Head of caudate nucleus (tissue), 42 donors: ENCODE measurements at places on chromosomes 5 and 9.

GRCh38 chr9:33248606-33249005 lies 8.6 kb downstream of the SPINK4 start:
- DNase-seq = no peak

- DNase-seq = no peak
These were observed 245.8 kb downstream of the TLE4 start for GRCh38 chr9:79817438-79818004.

DNA sequence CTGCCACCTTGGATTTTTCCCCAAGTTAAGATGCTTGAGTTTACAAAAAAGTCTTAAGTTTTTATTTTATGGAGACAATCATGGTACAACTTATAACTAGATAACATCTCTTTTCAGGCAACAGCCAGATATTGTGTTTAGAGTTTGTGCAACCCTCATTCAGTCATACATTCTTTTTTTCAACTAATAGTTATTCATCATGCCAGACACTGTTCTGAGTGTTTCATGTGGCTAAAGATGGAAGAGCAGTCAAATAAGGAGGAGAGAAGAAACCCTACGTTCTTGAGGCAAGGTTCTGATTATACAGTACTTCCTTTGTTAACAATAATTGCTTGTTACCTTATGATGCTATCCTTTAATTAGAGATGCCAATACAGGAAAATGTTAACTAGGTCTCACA lies 42.1 kb upstream of the ZNF462 start:
- DNase-seq = no peak

- DNase-seq = no peak
These were observed 314.6 kb upstream of the KIF2A start for GRCh38 chr5:61991430-61991829.

DNA sequence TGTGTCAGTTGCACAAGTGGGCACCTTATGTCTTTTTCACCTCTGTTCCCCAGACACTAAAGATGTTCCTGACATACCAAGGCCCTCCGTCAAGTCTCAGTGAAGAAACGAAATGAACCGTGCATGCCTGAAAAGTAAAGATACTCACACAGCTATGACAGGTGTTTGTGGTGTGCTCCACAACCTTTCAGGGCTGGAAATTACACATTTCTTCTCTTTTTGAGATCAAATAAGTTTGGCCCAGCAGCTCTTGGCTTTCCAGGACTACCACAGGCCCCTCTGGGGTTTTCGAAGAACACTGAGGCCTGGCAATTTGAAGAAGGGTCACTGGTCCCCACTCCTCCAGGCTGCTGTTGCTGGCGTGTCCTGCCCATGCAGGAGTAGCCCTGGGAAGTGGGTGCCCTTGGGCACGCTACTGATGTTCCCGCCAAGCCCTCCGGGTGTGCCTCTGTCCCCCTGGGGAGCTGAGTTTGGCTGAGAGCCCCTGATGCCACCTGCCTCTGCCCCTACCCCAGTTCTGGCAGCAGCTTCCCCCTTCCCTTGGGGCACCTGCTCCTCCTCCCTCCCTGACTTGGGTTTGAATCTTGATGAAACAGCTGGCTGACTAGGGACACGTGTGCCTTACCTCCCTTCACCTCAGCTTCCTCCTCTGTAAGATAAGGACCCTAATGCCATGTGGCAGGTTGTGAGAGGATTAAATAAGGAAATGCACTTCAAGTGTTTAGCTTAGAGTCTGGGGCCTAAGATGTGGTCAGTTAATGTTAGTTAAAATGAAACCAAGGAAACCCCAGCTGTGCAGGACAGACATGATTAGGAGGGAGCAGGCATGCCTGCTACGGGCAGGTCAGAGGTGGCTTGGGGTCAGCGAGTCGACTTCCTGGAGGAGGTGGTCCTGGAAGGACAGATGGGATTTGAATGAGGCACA lies 49.1 kb upstream of the GADD45G start:
- DNase-seq = no peak

- no peak for DNase-seq
These were observed 6.4 kb upstream of the SLC2A8 start for GRCh38 chr9:127390563-127390962.

GRCh38 chr5:125424402-125425141 lies 678.1 kb upstream of the ZNF608 start:
- no peak for DNase-seq

GRCh38 chr5:83406906-83407305 lies 64.6 kb upstream of the VCAN start:
- DNase-seq = no peak

- no peak for DNase-seq
These were observed 126.4 kb downstream of the KCNIP1 start for GRCh38 chr5:170630226-170630625.

DNA sequence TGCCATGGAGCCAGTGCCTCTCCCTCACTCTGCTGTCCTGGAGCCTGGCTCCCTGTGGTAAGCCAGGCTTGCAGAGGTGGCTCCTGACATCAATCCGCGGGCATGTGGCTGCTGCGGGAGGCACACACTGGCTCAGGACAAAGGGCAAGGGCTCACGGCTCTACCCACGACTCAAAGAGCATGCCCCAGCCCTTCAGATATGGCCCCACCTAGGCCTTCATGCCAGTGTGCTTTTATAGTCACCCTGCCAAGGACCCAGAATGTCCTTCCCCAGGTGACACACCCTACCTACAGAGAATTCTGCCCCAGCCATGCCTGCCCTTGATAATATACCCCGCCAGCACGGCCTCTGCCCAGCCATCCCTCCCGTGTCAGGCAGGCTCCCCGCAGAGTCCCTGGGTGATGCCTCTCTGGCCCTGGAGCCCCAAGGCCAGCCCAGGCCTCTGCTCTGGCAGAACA lies 1.6 kb downstream of the MGAT4B start:
- no peak for DNase-seq

DNA sequence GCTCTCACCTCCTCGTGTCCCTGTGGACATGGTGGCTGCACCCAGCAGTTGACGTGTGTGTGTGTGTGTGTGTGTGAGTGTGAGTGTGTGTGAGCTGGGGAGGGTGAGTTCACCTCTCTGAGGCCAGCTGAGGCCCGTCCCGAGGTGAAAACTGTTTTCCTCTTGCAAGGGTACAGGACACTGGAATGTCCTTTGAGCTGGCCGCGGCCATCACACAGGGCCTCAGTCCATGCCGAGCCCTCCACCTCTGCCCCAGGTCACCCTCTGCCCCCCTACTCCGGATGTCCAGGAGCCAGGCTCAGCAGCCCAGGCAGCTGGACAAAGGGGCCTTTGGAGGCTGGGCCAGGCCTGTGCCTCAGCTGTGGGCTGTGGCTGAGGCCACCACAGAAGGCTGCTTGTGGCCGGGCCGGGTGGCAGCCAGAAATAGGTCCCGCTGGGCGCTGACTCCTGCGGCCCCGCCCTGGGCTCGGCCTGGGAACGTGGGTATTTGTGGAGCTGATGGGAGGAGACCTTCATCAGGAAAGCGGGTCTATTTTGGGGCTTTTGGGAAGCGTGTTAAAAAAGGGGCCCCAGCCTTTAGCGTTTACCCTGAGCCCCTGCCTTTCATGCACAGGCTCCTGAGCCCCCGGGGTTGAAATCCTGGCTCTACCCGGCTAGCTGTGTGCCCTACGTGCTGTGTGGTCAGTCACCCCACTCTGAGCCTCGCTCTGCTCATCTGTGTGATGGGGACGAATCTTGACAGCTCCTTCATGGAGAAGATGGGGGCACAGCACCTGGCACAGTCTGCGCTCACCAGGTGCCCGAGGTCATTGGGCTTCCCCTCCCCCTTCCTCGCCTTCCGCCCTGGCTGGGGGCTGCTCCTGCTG lies 75.1 kb upstream of the IER5L start:
- DNase-seq = peak; percentile 67

DNA sequence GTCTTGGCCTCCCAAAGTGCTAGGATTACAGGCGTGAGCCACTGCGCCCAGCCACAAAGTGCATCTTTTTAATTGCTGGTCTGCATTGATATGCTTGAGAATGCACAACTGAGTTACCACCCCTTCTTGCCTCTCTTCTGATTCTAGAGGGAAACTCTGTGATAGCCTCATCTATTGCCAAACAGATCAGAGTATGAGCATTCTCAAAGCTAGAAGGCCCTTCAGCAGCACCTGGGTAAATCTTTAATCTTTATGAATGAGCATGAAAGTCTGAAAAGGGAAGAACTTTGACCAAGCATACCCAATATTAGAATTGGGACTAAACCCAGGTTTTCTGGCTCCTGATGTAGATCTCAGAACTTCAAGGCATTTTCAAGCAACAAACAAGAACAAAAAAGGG lies 298.3 kb upstream of the TNC start:
- DNase-seq = no peak

- no peak for DNase-seq
These were observed 156.4 kb downstream of the GABBR2 start for GRCh38 chr9:98552331-98552730.

- no peak for DNase-seq
These were observed 14.0 kb downstream of the MYOZ3 start for GRCh38 chr5:150675069-150675468.

GRCh38 chr9:98008764-98009163 lies 25.6 kb downstream of the ANP32B start:
- no peak for DNase-seq

DNA sequence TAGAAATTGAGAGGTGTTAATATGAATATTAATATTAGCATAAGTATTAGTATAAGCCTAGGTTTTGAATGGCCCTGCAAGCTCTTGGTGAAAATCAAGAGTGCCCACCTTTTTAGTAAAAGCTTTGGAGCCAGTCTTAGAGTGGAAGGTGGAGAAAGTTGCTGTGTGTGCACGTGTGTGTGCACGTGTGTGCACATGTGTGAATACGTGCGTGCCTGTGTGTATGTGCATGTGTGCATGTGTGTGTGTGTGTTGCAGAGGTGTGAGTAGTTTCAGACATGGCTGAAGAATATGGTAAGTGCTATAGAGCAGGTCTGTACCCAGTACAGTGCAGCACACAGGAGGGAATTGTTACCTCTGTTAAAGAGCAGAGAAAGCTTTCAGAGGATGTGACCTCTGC lies 74.3 kb downstream of the BOD1 start:
- no peak for DNase-seq

DNA sequence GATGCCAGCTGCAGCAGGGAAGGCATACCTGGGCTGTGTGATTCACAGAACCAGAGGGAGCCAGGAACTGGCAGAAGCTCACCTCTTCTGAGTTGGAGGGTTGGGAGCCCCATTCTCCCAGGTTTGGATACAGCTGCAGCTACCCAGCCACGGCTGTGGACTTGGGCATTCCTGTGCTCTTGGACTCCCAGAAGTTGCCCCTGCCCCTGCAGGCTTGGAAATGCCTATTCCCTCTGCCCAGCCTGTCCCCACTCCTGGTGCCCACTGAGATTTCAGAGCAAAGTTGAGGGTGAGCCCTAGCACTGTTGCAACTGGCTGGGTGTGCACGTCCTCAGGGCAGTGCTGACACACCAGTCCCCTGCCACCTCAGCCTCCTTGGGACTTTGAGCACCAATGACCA lies 489.7 kb downstream of the SLCO4C1 start:
- no peak for DNase-seq

GRCh38 chr9:127104581-127105311 lies 17.7 kb downstream of the ANGPTL2 start:
- DNase-seq = no peak

- no peak for DNase-seq
These were observed 156.7 kb downstream of the SYK start for GRCh38 chr9:90958328-90958727.

DNA sequence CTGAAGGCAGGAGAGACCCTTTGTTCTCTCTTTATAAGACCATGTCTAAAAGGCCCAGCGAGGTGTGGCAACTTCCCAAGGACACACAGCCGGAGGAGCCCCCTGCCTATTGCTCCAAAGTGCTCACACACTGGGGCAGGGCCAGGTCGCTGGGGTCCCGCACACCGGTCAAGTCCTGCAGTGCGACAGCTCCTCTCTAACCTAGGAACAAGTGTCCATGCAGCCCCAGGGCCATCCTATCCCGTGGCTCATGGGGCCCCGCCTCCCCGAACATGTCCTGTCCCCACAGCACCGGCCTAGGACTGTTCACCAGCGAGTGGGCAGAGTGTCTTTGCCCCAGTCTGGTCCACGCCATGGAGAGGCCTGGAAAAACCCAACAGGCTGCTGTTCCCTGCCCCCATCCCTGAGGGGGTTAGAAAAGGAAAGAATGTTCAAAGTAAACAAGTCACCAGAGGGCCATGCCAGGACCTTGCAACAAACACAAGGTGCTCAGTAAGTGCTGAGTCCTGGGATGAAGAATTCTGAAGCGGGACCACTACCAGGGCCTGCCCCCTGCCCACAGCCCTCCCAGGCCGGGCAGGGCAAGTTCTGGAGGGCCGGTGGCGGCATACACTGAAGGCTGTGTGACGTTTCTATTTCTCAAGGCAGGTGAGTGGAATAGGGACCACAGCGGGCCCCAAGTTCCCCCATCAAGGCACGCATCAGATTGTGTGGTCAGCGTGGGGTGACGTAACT lies 938 bp downstream of the NINJ1 start:
- DNase-seq = no peak

- peak; percentile 42 for DNase-seq
These were observed 779 bp downstream of the FAM13B start for GRCh38 chr5:138032028-138032571.

DNA sequence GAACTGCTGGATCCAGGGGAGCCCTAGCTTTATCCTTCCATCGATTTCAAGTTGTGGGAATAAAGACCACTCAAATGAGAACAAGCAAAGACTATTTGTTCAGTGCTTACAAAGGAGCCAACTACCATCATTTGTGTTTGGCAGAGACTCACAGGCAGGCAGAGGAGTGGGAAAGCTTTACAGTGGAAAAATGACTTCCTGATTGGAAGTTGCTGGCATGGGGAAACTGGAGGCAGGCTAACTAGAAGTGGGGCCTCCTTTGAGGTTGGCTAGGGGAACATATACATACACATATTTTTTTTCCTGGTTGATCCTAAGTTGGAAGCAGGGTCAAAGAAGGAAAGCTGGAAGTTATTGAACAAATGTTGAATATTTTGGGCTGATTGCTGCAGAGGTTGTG lies 121.7 kb downstream of the ACTBL2 start:
- no peak for DNase-seq

DNA sequence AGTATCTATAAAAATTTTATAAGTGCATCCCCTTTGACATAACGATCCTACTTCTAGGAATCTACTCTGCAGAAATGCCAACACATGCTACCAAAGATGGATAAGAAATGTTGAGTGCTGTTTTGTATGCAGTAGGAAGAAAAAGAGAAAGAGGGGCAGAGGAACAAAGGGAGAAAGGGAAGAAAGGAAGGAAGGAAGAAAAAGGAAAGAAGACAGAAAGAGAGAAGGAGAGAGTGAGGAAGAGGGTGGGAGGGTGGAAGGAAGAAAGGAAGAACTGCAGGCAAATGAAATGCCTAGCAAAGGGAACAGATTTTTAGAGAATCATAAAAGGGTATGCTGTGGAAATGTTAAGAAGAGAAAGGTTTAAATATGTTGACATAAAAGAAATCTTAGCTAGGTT lies 48.5 kb upstream of the ALDOB start:
- no peak for DNase-seq

DNA sequence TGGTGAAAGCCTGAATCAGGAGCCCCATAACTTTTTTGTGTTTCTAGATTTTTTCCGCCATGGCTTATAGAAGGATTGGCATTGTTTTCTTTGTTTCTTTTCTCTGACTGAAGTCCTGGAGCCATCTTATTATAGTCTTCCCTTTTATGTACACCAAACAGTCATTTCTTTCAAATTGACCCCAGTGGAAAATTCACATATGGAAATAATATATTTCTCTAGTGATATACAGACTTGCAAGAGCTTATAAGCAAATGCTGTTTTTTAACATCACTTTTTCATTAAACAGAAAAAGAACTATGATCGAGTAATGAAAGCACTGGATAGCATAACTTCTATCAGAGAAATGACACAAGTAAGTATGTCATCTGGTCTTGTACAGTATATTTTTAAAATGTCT lies 155.6 kb downstream of the PARP8 start:
- DNase-seq = no peak
